ENCODE measurements at places on chromosomes 3 and 15.

DNA sequence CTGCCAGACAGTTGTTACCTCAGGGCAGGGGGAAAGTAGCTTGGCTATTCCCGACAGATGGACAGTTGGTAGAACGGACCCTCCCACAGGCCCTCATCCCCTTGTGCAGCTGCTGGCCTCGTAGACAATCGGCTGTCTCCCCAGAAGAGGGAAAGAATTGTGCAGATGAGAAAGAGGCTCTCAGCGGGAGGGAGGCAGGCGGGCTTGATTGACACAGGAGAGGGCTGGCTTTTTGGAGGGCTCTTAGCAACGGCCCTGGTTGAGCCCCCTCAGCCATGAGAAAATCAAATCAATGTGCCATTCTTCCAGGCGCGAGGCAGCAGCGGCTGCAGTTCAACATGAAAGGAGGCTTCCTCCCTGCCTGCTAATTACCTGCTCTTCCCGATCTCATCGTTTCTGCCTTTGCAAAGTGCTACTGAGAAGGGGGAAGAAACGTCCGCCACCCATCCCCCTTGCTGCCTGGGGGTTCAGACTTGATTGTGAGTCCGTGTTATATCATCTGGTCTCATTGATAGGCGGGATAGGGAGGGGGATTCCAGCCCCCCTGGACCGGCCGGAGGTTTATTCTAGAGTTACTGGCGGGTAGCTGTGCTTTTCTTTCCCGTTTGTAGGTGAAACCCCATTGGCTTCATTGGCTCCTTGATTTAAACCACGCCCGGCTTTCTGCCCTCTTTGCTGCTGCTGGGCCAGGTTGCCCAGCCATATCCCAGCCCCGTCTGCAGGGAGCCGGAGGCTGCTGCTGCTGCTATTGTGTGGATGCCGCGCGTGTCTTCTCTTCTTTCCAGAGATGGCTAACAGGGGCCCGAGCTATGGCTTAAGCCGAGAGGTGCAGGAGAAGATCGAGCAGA is at the start of gene TAGLN3:
Gene TAGLN3, plus strand, starts transcription at position 287 of the 848 bp plus-strand sequence. Its CDS starts 501 bp downstream, at position 788.
- peak; percentile 68 for DNase-seq

DNA sequence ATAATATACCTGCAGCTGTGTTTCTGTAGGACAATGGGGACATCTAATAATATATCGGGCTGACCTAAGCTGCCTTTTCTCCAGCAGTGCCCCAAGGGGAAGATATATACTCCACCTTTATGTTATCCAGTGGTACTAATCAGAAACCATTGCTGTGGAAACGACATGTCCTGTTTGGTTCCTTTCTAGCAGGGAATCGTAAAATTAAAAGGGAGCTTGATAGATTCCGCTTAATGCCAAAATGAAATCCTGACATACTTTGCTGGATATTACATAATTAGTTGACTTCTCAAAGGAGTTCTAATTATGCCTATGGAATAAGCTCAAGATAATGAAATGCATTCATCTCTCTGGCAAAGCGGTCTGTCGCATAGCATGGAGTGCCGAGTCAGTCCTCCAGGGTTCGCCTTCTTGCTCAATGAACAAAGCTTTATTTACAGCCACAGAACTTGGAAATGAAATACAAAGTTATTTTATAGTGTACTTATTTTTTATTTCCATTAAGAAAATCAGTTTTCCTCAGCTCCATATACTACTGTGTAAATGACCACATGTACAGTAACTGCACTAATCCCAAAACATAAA is 262.8 kb downstream of the LRTM1 start:
- DNase-seq: peak; percentile 18

GRCh38 chr3:32705232-32705631 is 20.2 kb downstream of the CNOT10 start:
- no peak for DNase-seq

GRCh38 chr15:100729461-100729860 is 127.1 kb downstream of the ASB7 start:
- DNase-seq: no peak

Measured in putamen (tissue), 1 donor.